ENCODE measurements at places on chromosomes 2 and 18.

DNA sequence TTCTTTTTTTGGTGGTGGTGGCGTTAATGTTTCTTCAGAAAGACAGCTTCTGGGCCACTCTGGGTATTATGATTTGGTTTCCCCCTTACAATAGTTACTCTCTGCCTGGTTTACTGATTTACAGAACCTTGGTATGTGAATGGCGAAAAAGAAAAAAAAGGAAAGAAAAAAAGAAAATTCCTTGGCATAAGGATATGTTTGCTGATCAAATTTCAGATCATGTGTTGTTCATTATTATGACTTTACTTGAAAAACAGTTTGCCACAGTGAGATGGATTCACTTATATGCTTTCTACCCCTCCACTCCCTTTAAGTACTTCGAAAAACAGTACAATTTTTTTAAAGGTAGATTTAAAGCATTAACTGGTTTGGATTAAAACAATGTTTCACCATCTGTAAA is 21.0 kb downstream of the BCL11A start:
- DNase-seq = no peak

DNA sequence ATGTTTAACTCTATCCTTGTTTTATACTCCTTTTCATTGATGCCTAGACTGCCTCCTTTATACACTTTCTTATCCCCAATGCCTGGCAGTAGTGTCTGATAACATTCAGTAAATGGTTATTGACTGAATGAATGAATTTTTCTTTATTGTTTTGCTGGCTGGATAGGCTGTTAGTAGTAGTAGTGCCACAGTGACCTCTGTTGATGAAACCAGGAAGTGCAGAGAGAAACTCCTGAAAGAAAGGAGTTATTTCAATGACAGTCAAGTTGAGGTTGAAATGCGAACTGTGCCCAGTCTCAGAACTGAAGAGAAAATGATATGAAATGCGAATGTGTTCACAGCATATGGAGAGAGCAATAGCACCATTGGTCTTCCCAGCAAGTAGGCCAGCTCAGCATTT is 26.8 kb upstream of the SLC9A2 start:
- DNase-seq = no peak

- peak; percentile 12 for DNase-seq
Measured at GRCh38 chr2:112692495-112692911, 28.3 kb upstream of the NT5DC4 start.

GRCh38 chr2:23940718-23941620 is 706 bp downstream of the UBXN2A start:
- DNase-seq = peak; percentile 21

DNA sequence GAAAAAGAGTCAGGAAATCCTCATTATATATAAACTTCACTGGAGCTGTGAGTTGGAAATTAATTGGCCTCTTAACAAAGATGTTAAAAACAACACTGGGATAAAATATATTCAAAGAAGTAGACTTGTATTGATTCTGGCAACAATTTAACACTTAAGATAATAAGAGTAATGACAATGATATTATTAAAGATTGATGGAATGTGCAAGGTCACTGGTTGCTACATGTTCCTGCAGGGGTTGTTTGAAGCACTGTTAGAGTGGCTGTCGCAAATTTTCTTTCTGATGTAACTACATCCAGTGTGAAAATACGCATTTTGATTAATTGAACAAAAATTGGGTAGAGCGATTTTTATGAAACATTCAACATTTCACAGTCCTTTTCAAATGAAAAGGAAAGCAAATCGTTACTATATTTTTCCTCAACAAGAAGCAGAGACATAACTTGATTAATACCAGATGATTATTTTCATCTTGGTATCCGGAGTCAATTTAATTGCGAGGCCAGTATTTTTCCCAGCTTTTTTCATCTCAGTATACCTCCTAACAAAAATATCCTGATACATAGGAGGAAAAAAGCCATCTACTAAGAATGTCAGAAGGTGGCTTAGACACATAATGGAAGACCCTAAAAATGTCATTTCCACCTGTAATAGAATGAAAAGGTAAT is 6.1 kb downstream of the PTGR3 start:
- DNase-seq = no peak

All from stimulated activated CD4-positive, alpha-beta T cell treated with anti-CD3 and anti-CD28 coated beads, Interleukin-1b, Interleukin-23, amount 100 ng/mL, for 1 hour (primary cell).